ENCODE measurements at places on chromosomes 1 and 21.
A peak's percentile ranks its signal among the peaks of the same experiment; 100 is the strongest.

DNA sequence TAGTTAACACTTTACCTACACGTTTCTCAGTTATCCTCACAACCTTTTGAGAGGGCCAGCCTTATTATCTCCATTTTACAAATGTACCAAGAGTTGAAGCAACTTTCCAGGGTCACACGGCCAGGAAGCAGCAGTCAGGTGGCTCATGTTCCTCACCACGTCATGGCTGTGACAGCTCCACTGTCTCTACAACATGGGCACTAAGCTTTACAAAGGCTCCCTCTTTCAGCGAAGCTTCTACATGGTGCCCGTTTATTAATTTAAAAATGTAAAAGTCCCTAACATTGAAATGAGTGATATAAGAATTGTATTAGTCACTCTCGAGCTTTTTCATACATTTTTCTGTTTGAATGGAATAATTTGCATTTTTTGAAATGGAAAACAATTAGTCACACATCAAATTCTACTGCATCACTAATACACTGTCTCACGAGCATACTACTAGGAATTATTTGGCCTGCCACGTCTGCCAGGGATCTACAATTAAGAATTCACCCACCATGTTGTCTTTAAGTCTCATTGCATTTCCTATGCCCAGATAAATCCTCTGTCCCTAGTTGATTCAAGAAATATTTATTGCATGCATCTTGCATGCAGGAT lies 28.4 kb upstream of the LIN9 start:
- DNase-seq = no peak

- no peak for DNase-seq
These were observed 173.3 kb downstream of the COL24A1 start for GRCh38 chr1:85983316-85983715.

- DNase-seq = no peak
These were observed 39.4 kb upstream of the PTGFRN start for GRCh38 chr1:116870300-116870699.

- DNase-seq = no peak
These were observed 8.5 kb downstream of the INKA2 start for GRCh38 chr1:111730706-111731105.

GRCh38 chr1:178958491-178958890 lies 67.2 kb upstream of the FAM20B start:
- DNase-seq = no peak

GRCh38 chr21:37811711-37812110 lies 104.5 kb downstream of the KCNJ6 start:
- DNase-seq = no peak

- DNase-seq = no peak
These were observed 687 bp upstream of the SEMA6C start for GRCh38 chr1:151147132-151147503.

GRCh38 chr21:44521928-44522752 lies 17.9 kb downstream of the KRTAP10-1 start:
- no peak for DNase-seq

- no peak for DNase-seq
These were observed 131.3 kb downstream of the TOMM20 start for GRCh38 chr1:234997201-234997895.

GRCh38 chr1:3551711-3552110 lies 59.6 kb downstream of the MEGF6 start:
- no peak for DNase-seq

- no peak for DNase-seq
These were observed 10.1 kb downstream of the KRTAP22-2 start for GRCh38 chr21:30580132-30580531.

GRCh38 chr1:201741763-201742342 lies 87.1 kb upstream of the IPO9 start:
- DNase-seq = no peak

- no peak for DNase-seq
These were observed 14.0 kb downstream of the CYYR1 start for GRCh38 chr21:26559099-26559498.

DNA sequence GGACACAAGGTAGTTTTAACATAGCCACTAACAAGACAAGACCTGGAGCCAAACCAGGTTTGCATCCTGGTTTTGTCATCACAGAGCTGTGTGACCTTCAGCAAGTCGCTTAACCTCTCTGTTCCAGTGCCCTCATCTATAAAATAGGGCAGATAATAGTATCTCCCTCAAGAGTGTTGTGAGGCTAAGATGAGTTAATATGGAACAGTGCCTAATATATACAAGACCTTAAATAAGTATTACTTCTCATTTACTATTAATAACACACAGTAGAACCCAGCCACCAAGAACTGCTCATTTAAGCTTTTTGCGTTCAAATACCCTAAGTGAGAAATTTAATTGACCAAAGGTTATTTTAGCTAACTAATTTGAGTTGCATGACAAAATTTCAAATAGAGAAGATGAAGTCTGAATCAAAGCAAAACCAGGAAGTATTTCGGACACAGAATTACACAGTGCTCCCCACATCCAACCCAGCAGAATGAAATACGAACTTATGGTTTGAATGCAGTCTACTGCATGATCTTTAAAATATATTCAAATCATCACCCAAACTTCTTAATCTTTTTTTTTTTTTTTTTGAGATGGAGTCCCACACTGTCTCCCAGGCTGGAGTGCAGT lies 123.9 kb upstream of the KRTAP19-8 start:
- DNase-seq = no peak

DNA sequence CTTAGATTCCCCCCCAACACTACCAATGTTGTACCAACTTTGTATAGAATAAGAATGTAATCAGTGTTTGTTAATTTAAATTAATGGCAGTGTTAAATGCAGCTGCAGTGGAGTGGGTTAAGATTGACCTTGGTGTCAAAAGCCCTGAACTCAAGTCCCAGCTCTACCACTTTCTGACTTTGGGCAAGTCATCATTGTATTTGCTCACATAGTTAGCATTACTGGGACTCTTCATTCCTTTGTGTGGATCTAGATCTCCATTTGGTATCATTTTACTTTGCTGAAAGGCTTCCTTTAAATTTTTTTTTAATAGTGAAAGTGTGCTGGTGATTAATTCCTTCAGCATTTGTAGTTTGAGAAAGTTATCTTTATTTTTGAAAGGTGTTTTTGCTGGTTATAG lies 22.2 kb upstream of the PHGDH start:
- no peak for DNase-seq

- DNase-seq = peak; percentile 92
These were observed 8.3 kb downstream of the SLC27A3 start for GRCh38 chr1:153783233-153784190.

DNA sequence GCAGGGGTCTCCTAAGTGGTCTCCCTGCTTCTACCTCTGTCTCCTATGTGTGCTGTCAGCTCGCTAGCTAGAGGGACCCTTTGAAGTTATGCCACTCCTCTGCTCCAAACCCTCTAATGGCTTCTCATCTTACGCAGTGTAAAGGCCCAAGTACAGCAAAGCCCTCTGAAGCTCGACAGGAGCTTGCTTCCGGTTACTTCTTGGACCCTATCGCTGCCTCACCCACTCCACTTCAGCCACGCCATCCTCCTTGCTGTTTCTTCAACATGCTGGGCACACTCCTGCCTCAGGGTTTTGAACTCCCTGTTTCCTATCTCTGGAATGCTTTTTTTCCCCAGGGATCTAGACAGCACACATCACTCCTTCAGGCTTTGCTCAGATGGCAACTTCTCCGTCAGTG lies 102.3 kb upstream of the F3 start:
- DNase-seq = no peak

DNA sequence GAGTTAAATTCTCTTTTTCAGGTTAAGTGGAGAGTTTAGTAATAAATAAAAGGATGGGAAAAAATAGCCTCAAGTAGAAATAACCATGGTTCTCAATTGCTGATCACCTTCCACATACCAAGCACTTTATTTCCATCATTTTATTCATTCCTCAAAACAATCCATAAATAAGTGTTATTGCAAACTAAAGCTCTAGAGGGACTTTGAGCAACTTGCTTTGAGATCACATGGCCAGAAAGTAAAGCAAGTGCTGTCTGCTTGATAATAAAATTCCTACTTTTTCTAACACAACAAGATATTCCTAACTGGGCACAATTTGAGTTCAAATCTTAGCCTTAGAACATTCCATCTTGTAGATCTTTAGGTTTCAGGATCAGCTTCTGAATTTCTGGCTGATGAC lies 97.1 kb upstream of the C1orf87 start:
- no peak for DNase-seq

- DNase-seq = no peak
These were observed 154.8 kb downstream of the TRABD2B start for GRCh38 chr1:47842228-47842919.

DNA sequence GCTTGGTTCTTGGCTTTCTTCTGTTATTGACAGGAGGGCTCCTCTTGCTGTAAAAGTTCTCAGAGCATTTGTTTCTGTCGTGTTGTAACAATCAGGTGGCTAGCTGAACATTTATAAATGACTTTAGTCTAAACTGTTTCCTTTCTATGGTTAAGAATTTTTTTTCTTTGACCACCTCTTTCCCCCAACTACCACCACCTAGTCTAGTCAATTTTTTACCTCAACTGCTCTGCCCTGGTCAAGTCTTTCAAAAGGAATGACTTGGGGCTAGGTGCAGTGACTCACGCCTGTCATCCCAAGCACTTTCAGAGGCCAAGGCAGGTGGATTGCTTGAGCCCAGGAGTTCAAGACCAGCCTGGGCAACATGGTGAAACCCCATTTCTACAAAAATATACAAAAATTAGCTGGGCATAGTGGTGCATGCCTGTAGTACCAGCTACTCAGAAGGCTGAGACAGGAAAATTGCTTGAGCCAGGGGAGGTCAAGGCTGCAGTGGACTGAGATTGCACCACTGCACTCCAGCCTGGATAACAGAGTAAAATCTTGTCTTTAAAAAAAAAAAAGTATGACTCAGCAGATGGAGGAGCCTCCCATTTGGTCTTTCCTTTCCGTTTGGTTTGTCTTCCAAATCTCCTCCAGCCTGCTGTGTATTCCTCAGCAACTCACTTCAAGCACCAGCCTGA lies 40.7 kb downstream of the MAP3K21 start:
- DNase-seq = no peak

DNA sequence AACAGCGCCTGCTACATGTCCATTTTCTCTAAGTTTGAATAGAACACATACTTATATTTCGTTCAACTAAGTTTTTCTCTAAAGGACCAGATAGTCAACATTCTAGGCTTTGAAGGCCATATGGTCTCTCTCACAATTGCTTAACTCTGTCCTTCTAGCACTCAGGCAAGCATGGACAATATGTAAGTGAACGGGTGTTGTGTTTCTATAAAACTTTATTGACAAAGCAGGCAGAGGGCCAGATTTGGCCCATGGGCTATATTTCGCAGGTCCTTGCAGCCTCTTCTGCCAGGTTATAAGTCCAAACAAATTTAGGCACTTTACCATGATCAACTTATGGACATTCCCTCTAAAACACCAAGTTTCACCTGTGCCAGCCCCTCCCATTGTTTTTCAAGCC lies 21.1 kb downstream of the KLHDC7A start:
- DNase-seq = no peak

DNA sequence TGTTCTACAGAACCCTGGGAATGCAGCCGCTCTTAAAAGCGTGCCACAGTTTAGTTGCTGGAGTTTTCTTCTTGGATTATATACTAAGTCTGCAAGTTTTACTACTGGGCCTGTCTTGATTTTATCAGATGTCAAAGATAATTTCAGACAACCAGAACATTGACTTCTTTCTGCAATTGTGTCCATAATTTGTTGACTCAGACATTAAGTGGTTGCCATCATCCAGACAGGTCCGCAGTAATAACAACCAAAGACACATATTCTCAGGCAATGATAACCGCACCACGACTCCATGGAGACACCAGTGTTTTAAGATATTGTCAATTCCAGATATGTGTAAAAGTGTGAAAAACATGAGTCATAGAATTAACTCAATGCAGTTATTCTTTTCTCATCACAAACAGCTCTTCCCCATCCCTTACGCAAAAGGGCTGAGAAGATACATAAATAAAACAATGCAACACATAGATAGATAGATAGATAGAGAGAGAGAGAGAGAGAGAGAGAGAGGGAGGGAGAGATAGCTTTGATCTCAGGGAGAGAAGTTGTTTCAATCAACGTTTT lies 90.4 kb upstream of the FMN2 start:
- DNase-seq = no peak

- no peak for DNase-seq
These were observed 25.2 kb downstream of the VN1R5 start for GRCh38 chr1:247281001-247281574.

- DNase-seq = no peak
These were observed 251.8 kb downstream of the ADGRL2 start for GRCh38 chr1:82052563-82052962.

GRCh38 chr21:34511181-34511580 lies 829 bp downstream of the KCNE1 start:
- no peak for DNase-seq

- DNase-seq = no peak
These were observed 253.8 kb downstream of the PCP4 start for GRCh38 chr21:40120940-40121575.

GRCh38 chr1:181947441-181947840 lies 114.1 kb downstream of the ZNF648 start:
- no peak for DNase-seq

DNA sequence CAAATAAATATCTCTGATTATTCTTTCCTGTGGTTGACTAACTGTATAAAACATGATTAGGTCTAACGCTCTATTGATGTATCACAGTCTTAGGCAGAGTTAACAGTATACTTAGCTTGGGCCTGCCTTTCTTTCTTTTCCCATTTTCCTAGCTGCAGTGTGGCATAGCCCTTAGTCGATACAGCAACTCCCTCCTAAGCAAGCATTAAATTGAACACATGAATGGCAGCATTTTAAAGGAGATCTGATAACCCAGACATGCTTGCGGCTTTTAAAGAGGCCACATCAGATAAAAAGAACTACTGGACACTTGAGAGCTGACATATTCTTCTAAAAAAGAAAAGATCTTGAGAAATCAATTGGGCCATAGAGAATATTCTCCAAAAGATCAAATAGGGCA lies 312.0 kb upstream of the TMPRSS15 start:
- no peak for DNase-seq

DNA sequence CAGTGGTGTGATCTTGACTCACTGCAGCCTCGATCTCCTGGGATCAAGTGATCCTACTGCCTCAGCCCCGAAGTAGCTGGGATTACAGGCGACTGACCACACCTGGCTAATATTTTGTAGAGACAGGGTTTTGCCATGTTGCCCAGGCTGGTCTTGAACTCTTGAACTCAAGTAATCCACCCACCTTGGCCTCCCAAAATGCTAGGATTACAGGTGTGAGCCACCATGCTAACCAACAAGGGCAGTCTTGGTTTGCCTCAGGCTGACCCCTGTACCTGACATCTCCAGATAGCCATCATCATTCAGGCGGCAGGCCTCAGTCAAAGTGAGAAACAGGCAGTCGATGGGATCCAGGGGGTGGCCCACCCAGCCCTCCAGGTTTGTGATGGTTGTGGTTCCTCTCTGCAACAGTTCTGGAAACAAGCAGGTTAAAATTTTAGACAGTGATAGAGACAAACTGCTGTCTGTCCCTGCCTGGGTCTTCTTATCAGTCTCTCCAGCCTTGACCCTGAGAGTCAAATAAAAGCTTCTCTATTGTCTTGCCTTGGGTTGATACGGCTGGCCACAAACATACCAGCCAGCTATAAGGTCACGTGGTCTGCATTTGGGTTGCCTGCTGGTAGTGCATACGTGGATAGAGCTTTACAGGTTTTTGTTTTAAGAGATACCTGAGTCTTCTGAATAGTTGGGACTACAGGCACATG lies 26.8 kb downstream of the UROD start:
- DNase-seq = no peak

- DNase-seq = no peak
These were observed 2.2 kb upstream of the FBLIM1 start for GRCh38 chr1:15756143-15757015.

- no peak for DNase-seq
These were observed 318.7 kb upstream of the SPAG17 start for GRCh38 chr1:118503752-118504151.

All from memory B cell (primary cell).